Stimulated activated CD4-positive, alpha-beta T cell treated with anti-CD3 and anti-CD28 coated beads, Interleukin-2, amount 100 ng/mL, for 48 hours (primary cell): ENCODE measurements at places on chromosomes 2 and 18.
A peak's percentile ranks its signal among the peaks of the same experiment; 100 is the strongest.

DNA sequence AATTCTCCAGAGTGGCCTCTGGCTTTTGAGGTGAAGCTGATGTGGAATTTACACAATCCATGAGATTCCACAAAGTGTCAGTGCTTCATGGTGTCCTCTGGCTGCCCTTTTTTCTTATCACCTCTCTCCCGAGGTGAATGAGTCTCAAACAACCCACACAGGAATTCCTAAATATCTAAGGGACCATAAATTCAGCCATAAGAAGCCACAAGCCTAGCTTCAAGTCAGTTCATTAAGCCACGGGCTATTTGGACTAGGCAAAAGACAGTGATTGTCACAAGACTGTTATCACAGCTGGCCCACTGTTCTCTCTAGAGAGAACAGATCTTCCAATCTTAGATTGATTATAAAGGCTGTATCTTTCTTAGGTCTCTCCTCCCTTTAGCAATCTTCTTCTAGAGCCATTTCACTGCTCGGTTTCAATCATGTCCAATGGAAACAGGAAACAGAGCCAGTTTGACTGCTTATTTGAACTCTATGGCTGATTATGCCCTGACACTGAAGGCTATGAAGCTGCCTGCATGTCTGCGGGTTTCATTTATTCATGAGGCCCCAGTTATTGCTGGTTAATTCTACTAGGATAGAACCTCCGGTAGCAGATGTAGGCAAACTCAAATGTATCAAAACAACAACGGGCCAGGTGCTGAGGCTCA lies 4.1 kb downstream of the NEMP2 start:
- no peak for DNase-seq

GRCh38 chr2:17052001-17052400 lies 386.4 kb upstream of the CYRIA start:
- DNase-seq: no peak

DNA sequence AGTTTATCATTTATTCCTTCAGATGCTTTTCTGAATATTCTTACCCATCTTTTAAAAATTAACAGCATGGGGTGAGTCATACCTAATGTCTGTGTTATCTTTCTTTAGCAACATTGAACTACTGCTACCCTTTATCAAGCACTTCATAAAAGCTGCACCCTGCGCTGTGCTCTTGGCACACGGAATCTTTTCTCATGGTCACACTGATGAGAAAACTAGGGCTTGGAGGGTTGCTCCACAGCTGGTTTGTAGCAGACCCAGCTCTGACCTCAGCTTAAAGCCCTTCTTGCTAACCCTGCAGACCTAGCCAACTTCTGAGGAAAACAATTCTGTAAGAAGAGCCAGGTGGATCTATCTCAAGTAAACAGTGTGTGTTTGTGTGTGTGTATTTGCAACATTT lies 106.3 kb downstream of the RNF144A start:
- no peak for DNase-seq

GRCh38 chr2:229370509-229370908 lies 99.4 kb upstream of the PID1 start:
- DNase-seq: no peak

DNA sequence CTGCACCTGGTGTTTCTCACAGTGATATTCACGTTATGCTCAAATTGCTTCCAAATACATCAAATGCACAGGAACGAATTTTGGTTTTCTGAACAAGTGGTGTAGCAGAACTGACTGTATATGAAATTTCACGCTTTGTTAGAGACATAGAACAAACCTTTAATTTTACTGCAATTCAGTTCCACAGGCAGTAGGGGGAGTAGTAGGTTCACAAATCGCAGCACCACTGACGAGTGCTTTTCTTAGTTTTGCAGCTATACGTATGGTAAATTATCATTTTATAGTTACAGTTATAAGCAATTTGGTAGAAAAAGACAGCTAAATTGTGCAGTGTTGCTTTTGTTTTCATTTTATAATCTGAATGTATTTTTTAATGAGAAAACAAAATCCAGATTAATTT lies 113.3 kb downstream of the KIAA1328 start:
- DNase-seq: no peak

- DNase-seq: no peak
Observed at GRCh38 chr2:88599527-88599926, 27.7 kb downstream of the EIF2AK3 start.

- DNase-seq: no peak
Observed at GRCh38 chr2:239970004-239970623, 55.0 kb downstream of the NDUFA10 start.

DNA sequence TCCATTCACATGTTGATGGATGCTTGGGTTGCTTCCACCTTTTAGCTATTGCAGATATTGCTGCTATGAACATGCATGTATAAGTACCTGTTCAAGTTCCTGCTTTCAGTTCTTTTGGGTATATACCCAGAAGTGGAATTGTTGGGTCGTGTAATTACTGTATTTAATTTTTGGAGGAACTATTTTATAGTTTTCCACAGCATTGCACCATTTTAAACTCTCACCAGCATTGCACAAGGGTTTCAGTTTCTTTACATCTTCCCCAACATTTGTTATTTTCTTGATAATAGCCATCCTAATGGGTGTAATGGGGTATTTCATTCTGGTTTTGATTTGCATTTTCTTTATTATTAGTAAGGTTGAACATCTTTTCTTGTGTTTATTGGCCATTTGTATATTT lies 16.0 kb downstream of the ACTR3 start:
- DNase-seq: no peak

- DNase-seq: no peak
Observed at GRCh38 chr2:212974692-212975091, 176.7 kb downstream of the IKZF2 start.

GRCh38 chr18:50454387-50454988 lies 79.6 kb downstream of the SKA1 start:
- DNase-seq: no peak

DNA sequence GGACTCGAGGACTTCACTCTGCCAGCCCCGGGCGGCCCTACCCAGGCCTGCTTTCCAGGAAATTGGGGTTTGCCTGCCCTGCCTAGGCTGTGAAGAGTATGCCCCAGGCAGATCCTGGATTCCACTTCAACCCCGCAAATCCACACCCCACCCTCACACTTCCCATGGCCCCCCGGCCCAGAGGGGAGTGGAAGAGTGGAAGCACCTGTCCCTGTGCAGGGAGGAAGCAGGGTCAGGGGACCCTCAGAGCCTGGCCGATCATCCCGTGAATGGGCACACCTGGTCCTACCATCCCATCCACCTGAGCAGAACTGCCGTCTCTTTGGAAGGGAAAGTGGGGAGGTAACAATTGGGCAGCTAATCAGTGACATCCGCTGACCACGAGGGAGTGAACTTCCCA lies 245.2 kb downstream of the EIPR1 start:
- DNase-seq: no peak

DNA sequence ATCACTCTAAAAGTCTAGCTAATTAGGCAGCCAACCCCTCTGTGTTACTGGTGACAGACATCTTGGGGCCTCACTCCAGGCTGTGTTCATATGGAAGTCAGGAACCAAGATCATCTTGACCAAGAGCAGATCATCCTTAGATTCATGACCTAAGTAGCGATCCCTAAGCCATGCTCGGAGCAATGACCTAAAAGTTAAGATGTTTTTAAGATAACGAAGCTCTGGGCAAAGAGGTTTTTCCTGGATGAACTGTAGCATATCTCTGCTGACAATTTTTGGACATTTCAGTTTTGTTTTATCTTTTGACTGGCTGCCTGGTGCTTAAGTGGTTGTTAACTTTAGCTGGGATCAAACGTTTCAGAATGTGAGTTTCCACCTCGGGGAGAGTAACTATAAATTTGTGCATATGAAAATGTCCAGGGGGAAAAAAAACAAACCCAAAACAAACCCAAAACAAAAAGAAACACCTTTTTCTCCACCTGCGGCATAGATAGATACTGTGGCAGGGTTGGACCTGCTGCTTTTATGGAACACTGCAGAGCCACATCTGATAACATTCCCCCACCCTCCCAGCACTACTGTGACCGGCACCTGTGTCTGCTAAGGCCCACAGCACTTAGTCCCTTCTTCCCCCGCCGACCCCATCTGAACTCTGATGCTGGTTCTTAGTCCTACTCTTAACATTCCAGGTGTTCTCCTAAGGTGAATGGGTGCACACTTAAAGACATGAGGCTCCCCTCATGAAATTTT lies 45.5 kb downstream of the EPAS1 start:
- no peak for DNase-seq

GRCh38 chr2:166031054-166031453 lies 77.5 kb upstream of the TTC21B start:
- DNase-seq: no peak

GRCh38 chr18:74064510-74064909 lies 83.1 kb downstream of the FBXO15 start:
- peak; percentile 16 for DNase-seq

GRCh38 chr2:1546023-1546591 lies 132.8 kb downstream of the TPO start:
- DNase-seq: peak; percentile 26

DNA sequence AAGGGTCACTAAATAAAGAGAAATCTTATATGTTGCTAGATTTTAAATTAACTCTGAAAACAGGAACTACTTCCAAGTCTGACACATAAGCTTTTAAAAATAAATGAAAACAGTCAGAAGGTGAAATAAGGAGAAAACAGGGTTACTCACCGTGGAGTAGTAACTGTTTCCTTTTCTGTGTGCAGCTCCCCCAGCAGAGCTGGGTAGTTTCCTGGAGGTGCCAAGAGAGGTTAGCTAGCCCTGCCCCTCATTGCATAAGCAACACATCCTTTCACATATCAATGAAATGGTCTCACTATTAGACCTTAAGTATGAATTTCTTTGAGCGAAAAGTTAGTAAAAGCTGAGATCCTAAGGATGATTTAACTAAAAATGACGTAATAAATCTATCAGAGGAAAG lies 54.0 kb upstream of the GPR75 start:
- DNase-seq: no peak

DNA sequence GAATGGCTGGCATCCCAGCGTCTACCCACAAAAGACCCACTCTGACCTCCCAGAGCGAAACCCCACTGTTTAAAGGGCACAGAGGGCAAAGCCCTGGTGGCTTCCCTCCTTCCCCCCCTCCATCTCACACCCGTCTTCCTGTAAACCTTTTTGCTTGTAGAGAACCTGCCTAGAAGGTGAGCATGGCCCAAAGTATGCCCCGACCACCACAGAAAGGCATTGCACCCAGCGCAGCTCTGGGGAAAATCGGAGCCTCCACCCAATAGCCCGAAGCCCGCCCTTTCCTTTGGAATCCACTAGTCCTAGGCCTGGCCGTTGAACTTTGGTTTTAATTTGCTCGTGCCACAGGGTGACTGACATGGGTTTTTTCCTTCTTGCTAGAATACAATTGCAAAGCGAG lies 22.6 kb downstream of the DIPK1C start:
- DNase-seq: no peak

DNA sequence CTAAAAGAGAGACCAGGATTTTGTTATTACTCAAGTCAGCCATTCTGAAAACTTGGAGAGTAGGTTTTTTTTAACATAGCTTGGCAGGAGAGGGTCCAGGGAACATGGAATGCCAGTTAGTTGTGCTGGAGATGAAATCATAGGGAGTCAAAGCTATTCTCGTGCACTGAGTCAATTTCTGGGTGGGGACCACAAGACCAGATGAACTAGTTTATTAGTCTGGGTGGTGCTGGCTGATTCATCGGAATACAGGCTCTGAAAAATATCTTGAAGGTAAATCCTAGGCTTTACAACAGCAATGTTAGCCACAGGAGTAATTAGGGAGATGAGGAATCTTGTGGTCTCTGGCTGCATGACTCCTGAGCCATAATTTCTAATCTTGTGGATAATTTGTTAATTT lies 921.4 kb downstream of the TRIB2 start:
- no peak for DNase-seq

DNA sequence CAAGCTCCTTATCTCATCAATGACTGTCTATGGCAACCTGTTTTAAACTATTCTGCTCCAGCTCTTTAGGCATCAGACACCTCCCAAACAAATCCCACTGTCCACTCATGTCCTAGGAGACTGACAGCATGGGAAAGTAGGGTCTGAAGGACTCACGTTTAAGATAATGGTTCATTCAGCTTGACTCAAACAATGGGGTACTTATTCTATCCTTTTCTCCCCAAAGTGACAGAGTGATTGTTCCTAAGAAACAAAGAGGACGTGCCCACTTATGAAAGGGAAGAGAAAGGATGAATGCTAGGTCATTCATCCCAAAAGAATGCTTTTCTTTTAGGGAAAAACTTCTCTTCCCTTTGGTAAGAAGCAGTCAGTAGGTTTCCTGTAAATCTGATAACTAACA lies 41.9 kb downstream of the ALK start:
- no peak for DNase-seq

- DNase-seq: no peak
Observed at GRCh38 chr2:207499114-207499513, 30.6 kb upstream of the CREB1 start.

DNA sequence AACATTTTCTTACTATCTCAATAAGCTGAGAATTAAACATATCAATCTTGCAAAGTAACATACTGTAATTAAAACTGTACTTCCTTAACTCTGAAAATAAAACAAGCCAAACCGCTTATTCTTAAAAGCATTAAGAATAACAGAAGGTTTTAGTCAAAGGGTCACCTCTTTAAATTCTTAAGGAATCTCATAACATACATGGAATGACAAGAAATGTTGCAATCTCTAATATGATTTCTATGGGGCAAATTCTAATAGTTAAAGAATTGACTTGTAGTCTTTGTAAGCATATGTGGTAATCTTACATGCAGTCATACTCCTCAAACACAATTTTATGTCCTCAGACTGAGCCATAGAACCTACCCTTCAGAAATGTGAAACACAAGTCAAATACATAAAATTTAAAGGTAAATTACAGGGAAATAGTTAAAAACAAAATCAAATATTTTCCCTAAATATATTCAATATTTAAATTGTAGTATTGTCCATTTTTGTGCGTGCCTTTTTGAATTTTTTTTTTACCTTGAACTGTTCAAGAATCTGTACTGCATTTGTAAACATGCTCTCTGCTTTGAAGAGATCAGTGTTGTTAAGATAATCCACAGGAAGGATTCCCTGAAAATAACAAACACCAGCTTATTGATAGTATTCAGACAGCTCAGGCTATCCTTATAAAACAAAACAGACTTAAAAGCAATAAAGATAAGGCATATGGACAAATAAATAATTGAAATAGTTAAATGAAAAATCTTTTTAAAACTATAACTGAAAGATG lies 48.2 kb downstream of the PIGN start:
- no peak for DNase-seq

DNA sequence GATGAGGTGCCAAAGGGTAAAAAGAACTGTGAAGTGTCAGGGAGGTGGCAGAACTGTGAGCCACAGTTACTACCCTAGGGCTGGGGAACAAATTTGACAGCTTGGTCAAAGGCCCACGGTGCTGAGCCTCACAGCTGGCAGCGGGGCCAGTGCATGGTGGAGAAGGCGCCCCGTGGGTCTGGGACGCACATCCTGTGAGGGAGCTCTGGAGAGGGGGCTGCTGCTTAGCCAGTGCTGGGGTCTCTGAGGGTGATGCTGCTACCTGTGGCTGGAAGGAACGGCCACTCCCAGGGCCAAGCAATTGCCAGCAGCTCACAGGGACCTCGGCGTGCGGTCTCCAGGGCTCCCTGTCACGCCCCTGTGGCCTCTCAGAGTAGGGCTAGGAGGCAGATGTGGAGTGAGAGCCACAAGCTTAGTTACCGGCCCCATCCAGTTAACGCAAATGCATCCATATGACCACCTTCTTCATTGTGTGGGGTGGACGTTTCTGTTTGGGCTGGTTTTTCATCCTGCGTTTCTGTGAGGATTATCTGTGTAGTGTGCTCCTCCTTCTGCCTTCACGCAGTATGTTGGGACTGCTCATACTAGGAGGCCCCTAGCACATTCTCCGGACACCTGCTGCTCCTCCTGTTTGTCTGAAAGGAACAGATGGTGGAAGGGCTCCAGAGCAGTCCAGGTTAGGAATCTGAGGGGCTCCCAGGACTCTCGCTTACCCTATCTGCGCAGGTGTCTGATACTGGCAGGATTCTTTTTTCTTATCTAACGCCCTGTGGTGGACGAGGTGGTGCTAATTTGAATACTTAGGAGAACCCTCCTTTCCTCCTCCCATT lies 26.0 kb downstream of the STK25 start:
- DNase-seq: no peak
